ENCODE measurements at places on chromosomes 6 and 20. TPM values are rescaled to one million over a fixed set of nuclear protein-coding genes. Genes with fewer than 3 reads are reported as not detected.

DNA sequence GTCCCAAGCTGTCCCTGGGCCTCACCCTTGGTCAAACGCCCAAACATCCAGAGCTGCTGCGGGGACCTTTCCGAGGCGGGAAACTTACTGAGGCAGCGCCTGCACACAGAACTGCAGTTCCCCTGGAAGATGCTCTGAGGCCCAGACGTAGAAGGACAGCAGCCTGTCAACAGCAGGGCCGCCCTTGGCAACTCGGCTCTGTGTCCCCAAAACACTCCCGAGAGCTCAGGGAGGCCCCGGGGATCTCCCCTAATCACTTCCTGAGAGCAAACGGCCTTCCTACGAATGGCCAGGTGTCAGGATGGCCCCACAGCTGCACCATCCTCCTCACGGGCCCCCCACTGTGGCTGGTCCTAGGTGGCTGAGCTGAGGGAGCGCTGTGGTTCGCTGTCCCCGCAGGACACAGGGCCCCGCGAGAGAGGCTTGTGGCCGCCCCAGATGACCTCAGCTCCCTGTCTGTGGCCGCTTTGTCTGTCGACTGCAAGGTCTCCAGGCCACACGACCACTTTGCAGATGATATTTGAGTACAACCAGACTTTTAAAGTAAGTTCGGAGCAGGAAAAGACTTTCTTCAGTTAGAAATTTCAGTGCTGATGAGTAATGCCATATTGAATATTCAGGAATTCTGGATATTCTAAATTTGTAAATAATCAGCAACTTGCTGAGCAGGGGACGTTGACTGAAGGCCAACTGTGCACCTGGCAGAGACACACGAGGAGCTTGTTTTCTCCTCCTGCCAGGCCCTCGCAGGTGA is 46.0 kb downstream of the DLL1 start:
- DNase-seq, result no peak

- no peak for DNase-seq
Observed at GRCh38 chr6:5123296-5124143, 38.4 kb downstream of the PPP1R3G start.

The TNFRSF6B gene
- total RNA-seq, result 15.4 TPM

The NR2E1 gene
- not detected for total RNA-seq

The LRRC1 gene
- total RNA-seq, result 59.9 TPM

GRCh38 chr20:42429761-42430458 is 759.8 kb downstream of the PTPRT start:
- no peak for DNase-seq

- DNase-seq, result no peak
Observed at GRCh38 chr20:22789676-22790075, 205.3 kb upstream of the FOXA2 start.

- no peak for DNase-seq
Observed at GRCh38 chr6:152206072-152206818, 398.8 kb downstream of the ESR1 start.

GRCh38 chr20:63290677-63291472 is 2.1 kb upstream of the COL20A1 start:
- peak; percentile 36 for DNase-seq

The SLC35F1 gene
- total RNA-seq, result under 0.01 TPM

GRCh38 chr20:62860924-62861691 is 514 bp downstream of the TCFL5 start:
- DNase-seq, result no peak

The PKHD1 gene
- total RNA-seq, result not detected

The TMEM244 gene
- not detected for total RNA-seq

DNA sequence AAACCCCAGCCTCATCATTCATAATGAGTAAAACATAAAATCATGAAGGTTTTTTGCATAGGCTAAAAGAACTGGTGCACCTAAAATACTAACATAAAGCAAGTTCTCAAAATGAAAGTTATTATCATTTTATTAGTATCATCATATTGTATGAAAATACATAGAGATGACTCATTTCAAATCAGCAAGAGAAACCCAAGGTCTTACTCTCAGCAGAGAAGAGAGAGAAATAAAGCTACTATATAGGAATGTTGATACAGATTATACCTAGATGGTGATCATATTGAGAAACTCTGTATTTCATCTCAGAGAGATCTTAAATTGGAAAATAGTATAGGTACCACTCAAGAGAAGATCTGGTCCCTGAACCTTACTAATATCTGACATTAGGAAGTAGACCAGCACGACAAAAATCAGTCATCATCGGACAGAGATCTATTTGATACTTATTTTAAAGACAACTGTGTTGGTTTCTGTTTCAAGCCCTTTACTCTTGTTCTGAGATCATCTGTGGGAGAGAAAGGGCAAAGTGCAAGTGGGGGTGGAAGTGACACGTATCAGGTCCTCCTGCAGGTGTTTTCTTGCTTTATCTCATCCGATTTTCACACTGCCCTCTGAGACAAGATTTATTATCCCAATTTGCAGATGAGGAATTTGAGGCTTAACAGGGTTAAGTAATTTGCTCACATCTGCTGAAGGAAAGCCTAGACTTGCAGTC is 532.3 kb downstream of the MAFB start:
- DNase-seq, result no peak

DNA sequence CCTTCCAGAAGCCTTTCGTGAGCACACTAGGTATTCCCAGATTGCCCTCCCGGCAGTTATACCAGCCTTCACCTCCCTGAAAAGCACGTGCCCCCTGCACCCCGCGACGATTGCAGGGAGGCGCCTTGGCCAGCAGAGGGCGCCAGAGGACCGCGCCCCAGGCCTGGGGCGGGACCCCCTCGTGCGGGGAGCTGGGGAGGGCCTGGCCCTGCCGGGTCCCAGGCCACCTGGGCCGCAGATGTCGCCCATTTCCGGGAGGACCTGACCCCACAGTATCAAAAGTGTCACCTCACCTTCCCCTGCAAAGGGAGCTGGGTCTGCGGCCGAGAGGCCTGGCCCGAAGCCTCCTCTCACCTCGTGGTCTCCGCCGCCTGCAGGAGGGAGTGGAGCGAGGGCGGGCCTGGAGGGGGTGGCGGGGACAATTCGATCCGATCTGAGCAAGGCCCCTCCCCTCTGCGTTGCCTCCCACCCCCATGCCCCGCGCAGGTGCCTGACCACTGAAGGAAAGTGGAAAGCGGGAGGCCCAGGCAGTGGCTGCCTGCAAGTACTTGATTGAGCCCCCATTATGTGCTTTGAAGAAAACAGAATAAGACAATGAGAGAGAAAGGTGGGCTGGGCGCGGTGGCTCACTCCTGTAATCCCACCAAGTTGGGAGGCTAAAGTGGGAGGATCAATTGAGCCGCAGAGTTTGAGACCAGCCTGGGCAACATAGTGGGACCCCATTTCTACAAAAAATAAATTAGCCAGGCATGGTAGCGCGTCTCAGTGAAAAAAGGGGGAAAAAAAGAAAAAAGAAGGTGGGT is 3.5 kb upstream of the SNAI1 start:
- DNase-seq, result no peak
